Activated naive CD8-positive, alpha-beta T cell treated with anti-CD3 and anti-CD28 coated beads, Interleukin-2, amount 50 U/mL, for 16 hours (primary cell): ENCODE measurements at places on chromosomes 5 and 9.

GRCh38 chr9:5499889-5500398, 10.4 kb upstream of the PDCD1LG2 start:
- DNase-seq, result no peak

DNA sequence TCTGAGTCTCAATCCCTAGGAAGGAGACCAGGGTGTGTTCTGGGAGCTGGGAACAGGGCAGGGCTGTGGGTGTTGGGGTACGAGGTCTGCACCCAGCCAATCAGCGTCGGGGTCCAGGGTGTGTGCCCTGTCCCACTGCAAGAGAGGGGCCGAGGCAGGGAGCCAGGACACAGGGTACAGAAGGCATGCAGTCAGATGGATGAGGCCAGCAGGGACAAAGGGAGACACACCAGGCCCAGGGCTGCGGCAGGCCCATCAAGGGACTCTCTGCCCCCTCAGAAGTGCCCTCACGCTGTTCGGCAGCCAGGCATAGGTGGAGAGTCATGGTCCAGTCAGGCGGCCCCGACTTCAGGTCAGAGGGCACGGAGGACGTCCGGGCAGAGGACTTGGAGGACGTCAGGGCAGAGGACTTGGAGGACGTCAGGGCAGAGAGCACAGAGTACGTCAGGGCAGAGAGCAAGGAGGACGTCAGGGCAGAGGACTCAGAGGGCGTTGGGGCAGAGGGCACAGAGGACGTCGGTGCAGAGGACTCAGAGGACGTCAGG, 28.8 kb upstream of the ADAMTS2 start:
- DNase-seq, result no peak

DNA sequence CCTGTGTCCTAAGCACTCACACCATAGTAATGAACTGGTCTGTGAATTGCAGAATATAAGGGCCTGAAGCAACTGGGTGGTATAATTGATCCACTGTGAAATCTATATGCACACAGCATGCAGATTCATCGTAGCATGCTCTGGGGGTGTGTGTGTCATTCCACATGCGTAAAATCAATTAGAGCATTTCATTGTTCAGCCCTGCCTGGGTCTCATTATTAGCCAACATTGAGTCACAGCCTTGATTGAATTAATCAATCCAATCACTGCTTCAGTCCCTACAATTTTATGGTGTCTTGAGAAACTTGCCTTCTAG, 248.0 kb downstream of the ADAMTSL1 start:
- DNase-seq, result no peak

GRCh38 chr5:52898961-52899680, 90.0 kb upstream of the ITGA2 start:
- DNase-seq, result no peak

GRCh38 chr5:66892716-66893115, 296.5 kb downstream of the MAST4 start:
- DNase-seq, result no peak

- DNase-seq, result no peak
These were observed 181.5 kb downstream of the SLCO4C1 start for GRCh38 chr5:102114525-102115069.

- DNase-seq, result no peak
These were observed 344.9 kb upstream of the PAPPA start for GRCh38 chr9:115808695-115809094.

DNA sequence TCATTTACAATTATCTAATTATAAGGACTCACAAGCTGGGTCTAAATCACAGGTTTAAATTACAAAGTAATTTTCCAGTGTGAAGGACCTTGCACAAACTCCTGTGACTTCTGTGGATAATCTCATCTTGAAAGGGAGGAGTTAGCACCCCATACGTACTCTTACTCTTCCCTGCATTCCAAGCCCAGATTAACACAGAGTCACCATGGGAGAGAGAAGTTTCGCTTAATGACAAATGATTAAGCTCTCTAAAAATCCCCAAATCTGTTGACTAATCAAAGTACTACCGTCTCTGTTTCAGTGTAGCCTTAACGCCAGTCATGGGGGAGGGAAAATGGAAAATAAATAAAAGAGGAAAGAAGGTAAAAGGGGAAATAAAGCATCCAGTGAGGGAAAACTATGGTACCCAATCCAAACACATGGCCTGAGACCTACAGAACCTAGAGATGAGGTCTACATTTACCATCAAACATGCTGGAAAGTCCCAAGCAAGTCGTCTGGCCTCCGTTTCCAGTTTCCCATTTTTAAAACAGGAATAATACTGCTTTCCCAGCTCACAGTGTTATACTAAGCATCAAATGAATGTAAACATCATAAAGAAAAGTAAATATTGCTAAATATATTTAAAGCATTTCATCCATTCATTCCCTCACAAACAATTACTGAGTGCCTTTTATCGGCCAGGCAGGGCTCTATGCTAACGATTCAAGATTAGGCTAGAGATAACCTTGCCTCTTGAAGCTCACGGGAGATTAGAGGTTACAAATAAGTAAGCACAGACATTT, 63.2 kb downstream of the PCA3 start:
- DNase-seq, result no peak

GRCh38 chr9:87502391-87503221, 4.9 kb downstream of the DAPK1 start:
- no peak for DNase-seq

DNA sequence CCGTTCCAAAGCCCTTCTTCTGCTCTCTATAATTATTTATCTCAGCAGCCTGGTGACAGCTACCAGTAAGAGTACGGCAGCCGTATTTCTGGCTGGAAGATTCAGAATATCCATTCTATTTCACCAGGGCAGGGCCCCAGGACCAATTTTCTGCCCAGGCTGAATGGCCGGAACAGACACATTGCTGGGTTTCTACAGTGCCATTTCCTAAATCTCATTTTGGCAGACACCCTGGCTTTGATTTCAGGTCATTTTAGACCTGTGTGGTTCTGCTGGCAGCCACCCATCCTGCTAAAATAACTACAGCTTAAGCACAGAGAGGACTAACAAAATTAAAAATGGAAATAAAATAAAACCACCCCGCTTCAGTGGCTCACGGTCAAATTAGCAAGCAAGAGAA, 95.0 kb downstream of the CRB2 start:
- no peak for DNase-seq
